ENCODE measurements at places on chromosomes 6 and 20. TPM values are rescaled to one million over a fixed set of nuclear protein-coding genes. Genes with fewer than 3 reads are reported as not detected.

PRL gene
- not detected for total RNA-seq

GABRR1 gene
- 0.24 TPM for total RNA-seq

PLEKHG1 gene
- 10.6 TPM for total RNA-seq

GRCh38 chr6:24255676-24256075, 102.2 kb downstream of the DCDC2 start:
- no peak for DNase-seq

GRCh38 chr6:135113860-135114259, 59.2 kb upstream of the HBS1L start:
- no peak for DNase-seq

Data from right atrium auricular region (tissue), 2 donors.